ENCODE measurements at places on chromosomes 3 and 15.

DNA sequence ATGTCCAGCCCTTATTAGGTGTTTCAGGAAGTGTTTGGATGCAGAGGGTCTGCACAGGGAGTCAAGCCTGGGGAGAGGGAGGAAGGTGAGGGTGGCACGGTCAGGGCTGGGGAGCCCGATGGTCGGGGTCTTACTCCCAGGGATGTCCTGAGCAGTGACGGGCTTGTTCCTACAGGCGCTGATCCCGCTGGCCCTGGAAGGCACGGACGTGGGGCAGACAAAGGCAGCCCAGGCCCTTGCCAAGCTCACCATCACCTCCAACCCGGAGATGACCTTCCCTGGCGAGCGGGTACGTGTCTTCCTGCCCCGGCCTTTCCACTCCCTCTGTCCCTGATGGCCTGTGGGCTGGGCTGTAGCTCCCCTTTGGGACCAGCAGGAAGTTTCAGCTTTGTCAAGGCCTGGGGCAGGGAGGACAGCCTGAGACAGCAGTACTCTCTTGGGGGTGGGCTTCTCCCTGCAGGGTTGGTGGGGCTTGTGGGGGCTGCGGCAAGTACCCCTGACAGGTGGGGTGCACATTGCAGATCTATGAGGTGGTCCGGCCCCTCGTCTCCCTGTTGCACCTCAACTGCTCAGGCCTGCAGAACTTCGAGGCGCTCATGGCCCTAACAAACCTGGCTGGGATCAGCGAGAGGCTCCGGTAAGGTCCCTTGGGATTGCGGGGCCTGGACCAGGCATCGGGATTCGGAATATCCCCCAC is 4.6 kb upstream of the RCCD1 start:
- no peak for DNase-seq

DNA sequence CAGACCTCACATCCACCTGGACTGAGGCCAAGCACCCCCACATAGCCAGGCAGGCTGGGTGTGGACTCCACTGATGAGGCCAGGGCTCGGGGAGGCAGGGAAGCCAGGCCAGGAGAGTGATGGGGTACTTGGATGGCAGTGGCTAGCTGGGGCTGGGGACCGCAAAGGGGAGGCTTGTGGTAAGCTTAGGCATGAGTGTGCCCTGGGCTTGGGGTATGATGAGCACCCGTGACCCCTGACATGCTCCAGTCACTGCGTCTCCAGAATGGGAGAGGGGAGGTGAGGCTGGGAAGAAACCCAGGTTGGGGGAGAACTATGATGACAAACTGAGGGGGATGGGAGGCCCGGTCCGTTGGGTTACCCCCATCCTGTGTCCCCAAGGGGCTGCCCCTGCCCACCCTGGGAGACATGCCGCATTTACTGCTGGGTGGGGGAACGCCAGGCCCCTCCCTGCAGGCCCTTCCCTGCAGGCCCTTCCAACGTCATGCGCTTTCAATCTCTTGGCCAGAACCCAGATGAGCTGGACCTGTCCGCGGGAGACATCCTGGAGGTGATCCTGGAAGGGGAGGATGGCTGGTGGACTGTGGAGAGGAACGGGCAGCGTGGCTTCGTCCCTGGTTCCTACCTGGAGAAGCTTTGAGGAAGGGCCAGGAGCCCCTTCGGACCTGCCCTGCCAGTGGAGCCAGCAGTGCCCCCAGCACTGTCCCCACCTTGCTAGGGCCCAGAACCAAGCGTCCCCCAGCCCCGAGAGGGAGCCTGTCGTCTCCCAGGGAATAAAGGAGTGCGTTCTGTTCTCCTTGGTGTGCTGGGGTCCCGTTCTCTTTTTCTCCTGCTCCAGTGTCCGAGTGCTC is 34.1 kb downstream of the TSPAN3 start:
- no peak for DNase-seq

DNA sequence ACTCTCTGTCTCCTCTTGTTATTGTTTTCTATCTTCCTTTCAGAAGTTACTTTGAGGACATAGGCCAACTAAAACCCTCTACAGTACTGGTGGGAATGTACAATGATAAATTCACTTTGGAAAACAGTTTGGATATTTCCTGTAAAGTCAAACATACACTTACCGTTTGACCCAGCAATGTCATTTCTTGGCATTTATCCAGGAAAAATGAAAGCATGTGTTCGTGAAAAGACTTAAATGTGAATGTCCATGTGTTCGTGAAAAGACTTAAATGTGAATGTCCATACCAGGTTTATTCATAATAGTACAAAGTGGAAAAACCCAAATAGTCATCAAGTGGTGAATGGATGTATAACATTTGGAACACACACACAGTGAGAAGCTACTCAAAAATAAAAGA is 361.5 kb upstream of the DPH6 start:
- DNase-seq: no peak

DNA sequence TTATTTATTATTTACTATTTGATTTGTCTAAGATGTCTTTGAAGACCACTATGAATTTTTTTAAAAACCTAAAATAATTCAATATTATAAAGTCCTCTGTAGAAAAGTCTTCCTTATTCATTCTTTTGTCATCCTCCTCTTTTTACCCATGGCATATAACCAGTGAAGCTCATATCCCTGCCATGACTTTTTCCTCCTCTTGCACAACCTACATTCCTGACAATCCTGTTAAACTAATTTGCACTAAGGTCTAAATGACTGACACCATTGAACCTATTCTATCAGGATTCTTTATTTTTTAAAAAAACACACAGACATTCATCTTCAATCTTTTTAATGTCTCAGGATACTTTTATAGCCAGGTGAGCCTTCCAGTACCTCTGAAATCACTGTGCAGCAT is 159.9 kb upstream of the SLC2A2 start:
- no peak for DNase-seq

DNA sequence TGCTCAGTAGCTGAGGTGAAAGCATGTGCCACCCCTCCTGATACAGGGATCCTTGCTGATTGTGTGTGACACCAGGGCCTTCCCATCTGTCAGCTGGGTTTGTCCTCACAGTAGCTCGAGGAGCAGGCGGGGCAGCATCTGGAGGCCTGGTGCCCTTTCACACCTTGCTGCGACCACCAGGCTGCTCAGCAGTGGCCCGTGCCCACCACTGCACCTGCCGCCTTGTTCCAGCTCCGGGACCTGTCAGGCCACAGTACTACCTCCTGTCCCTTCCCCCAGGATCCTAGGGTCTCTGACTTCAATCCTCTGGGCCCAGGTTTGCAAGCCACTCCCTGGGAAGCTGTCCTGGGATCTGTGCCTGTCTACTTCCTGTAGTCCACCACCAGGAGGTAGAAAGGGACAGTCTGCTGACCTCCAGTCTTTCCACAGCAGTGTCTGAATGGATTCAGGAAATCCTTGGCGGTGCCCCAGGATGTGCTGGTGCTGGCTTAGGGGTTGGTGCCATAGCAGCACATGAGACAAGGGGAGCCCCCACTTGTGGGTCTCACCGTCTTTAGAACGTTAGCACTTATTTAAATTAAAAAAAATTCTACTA is 27.5 kb downstream of the APBA2 start:
- DNase-seq: no peak

- DNase-seq: no peak
These were observed 325.3 kb upstream of the ADAMTS9 start for GRCh38 chr3:65013053-65013452.

Measured in CD8-positive, alpha-beta T cell (primary cell).